ENCODE measurements at places on chromosomes 16 and 17.

DNA sequence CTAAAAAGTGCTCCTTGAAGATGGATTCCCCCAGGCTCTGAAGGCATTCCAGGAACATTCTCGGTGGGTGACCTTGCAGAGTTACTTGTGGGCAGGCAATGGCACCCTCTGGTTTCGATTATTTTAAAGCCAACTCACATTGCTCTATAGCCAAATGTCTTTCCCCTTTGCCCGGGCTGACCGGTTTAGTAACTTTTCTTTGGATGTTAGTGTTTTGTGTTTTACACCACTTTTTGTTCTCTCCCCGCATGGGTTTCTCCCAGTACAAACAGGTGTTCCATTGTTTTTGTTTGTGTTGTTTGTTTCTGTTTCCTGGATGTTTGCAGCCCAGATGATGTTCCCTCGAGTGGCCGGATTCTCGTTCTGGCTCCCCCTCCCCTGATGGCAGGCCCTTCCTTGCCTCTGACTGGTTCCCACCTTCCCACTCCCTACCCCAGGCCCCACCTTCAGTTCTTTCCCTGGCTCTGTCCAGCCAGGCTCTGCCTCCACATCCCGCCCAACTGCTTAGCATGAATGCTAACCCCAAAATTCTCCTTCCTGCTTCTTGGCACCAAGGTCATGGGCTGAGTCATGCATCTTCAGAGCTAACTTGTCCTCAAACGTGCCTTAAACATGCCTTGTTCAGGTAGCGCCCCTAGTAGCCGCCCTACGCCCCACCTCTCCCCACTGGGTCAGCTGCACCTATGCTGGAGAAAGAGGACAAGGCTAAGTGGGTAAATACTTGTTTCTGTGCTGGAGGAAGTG is 40.6 kb downstream of the ELAC2 start:
- DNase-seq = no peak

GRCh38 chr16:10370096-10370726 is 15.7 kb upstream of the ATF7IP2 start:
- no peak for DNase-seq

DNA sequence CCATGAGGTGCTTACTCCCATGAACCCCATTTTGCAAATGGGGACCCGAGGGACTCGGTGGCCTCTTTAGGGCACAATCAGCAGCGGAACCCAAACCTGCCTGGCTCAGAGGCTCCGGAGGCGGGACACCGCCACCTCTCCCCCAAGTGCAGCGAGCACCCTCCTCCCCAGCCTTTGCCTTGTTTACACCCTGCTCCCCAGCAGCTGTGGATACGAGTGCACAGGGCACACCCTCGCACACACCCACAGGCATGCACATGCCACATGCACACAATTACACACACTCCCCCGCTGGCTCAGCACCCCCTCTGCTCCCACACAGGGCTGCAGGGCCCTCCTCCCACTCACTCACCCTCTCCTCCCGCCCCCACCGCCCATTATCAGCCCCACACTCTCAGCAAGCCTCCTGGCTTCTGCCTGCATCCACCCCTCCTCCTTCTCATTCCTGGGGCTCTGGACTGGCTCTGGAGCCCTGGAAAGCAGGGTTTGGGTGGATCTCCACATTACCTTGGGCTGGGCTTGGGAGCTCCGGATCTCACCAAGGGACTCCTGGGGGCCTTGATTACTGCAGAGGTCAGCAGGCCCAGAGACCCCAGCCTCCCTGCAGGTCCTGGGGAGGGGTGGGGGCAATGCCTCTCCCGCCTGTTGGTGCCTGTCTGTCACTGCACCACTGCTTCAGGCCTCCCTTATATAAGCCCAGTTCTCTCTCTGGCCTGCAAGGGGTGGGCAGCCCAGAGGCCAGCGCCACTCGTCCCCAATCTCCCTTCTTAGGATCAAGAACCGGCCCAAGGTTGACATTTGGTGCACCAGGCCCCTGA is 6.4 kb downstream of the PDK2 start:
- DNase-seq = no peak

- peak; percentile 33 for DNase-seq
Observed at GRCh38 chr16:73956587-73957494, 339.8 kb upstream of the PSMD7 start.

DNA sequence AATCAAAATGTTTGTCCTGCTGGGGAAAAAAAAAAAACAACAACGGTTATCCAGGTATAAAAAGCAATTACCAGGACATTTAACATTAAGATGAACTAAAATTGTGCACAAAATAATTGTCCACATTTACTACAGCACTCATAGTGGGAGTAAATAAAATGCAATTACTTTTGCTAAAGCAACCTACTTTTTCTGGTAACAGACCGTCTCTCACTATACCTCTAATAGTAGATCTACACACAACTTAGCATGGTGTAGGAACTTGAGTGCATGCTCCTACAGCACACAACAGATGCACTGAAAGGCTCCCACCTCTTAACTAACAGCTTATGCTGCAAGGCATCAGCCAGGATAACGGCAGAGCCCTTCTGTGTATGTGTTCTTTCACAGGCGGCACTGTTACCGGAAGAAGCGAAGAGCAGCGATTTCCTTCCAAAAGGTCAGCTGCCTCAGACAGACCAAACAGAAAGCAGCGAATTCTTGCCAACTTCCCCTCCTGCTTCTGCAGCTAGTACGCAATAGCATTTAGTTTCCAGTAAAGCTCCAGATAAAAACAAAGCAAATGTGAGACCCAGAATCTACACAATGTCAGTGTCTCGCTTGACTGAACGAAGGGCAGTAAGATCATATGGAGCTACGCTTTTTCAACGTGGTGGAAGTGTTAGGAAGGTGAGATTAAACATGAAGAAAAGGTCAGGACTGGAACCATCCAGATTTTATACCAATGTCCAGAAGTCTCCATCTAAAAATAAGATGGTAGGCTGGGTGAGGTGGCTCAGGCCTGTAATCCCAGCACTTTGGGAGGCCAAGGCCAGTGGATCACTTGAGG is 27.6 kb downstream of the STAT5B start:
- peak; percentile 96 for DNase-seq

- no peak for DNase-seq
Observed at GRCh38 chr16:995087-995486, 13.5 kb downstream of the SOX8 start.
